Camera-type eye (tissue), 1 donor: ENCODE measurements at places on chromosomes 2 and 18. TPM values are rescaled to one million over a fixed set of nuclear protein-coding genes. Genes with fewer than 3 reads are reported as not detected.

Gene RAPGEF4
- 29.5 TPM for total RNA-seq

Gene CDH2
- total RNA-seq: 225 TPM

Gene ALLC
- 0.77 TPM for total RNA-seq

Gene HNRNPA3
- 183 TPM for total RNA-seq

Gene HOXD8
- total RNA-seq: 2.1 TPM

Gene ZSWIM2
- total RNA-seq: not detected

Gene IL1RN
- total RNA-seq: 10.3 TPM

Gene PHLPP1
- total RNA-seq: 51.0 TPM

Gene PTRHD1
- total RNA-seq: 19.4 TPM

Gene MYO1B
- total RNA-seq: 150 TPM

Gene GREB1
- total RNA-seq: 18.5 TPM

Gene GAD1
- 25.1 TPM for total RNA-seq

Gene HES6
- total RNA-seq: 59.3 TPM

Gene CYTIP
- total RNA-seq: 1.8 TPM
